ENCODE measurements at places on chromosomes 12 and 14.

DNA sequence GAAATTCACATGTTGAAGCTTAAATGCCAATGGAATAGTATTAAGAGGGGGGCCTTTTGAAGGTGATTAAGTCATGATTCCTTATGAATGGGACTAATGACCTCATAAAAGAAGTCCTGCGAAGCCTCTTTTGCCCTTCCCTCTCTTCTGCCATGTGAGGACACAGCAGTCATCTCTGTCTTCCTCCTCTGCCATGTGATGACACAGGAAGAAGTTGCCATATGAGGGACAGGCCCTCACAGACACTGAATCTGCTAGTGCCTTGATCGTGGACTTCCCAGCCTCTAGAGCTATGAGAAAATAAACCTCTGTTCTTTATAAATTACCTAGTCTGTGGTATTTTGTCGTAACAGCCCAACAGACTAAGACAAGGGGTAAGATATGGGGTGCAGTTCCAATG is 100.7 kb downstream of the VCPKMT start:
- no peak for DNase-seq

- peak; percentile 40 for DNase-seq
These were observed 15.8 kb downstream of the WNT5B start for GRCh38 chr12:1644534-1645438.

GRCh38 chr12:716506-716905 is 35.9 kb upstream of the WNK1 start:
- DNase-seq, result no peak

- no peak for DNase-seq
These were observed 95.6 kb downstream of the DERA start for GRCh38 chr12:16006752-16007151.

- no peak for DNase-seq
These were observed 44.0 kb downstream of the C12orf50 start for GRCh38 chr12:87985069-87985675.

DNA sequence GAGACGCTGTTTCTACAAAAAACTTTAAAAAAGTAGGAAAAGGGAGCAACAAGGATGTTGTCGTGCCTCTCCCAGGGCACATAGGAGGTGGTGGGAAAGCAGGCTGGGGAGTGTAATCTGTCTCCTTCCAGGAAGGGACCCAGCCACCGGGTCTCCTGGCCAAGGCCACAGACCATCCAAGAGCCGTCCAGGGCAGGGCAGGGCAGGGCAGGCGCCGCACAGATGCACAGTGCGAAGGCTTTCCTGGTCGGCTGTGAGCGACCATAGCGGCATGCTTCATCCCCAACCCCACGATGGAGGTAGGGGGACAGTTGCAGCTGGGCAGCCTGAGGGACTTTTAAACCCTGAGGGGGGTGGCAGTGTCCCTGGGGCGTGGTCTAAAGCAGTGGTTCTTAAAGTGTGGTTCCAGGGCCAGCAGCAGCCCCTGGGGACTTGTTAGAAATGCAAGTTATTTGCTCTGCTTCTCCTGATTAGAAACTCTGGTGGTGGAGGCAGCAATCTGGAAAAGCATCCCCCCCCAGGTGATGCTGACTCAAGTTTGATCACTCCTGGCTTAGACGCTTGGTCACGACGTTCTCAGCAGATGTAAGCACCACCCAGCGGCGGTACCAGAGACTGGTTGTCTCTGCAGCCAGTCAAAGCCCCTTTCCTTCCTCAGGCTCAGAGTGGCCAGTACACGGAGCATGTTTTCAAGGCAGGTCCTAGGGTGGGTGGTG is 197.4 kb upstream of the PRMT8 start:
- peak; percentile 21 for DNase-seq

GRCh38 chr14:106652494-106652893 is 1126.1 kb downstream of the TMEM121 start:
- peak; percentile 21 for DNase-seq
